Hair follicular keratinocyte (primary cell): ENCODE measurements at places on chromosomes 6 and 20. TPM values are rescaled to one million over a fixed set of nuclear protein-coding genes. Genes with fewer than 3 reads are reported as not detected.

The SAMD10 gene
- total RNA-seq = 1.8 and 3.0 TPM in 2 replicates

The TRAPPC3L gene
- 0.70 TPM in 1 of 2 replicates, not detected in the other for total RNA-seq

The BEND6 gene
- 1.2 and 3.1 TPM in 2 replicates for total RNA-seq

The FOXA2 gene
- 6.2 and 6.7 TPM in 2 replicates for total RNA-seq

The ZFP57 gene
- 12.7 and 14.2 TPM in 2 replicates for total RNA-seq
